Stimulated activated CD4-positive, alpha-beta T cell treated with anti-CD3 and anti-CD28 coated beads, Interleukin-4, amount 100 ng/mL, for 24 hours (primary cell): ENCODE measurements at places on chromosomes 6 and 20.

DNA sequence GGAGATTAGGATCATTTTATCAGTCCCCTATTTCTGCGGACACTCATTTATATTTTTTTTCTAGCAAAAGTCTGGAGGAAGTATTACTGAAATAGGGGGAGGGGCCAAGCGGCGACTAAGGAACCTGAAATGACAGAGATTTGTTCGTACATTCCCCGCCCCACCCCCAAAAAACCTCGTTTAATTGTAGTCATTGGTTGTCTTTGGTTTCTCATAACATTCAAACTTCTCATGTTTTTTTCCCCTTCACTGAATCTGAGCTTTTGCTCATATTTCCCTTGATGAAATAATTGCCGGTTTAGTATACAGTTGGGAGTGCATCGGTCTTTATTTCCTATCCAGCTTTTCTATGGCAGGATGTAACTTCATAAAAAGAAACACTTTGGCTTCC is 768 bp upstream of the FYN start:
- DNase-seq: peak; percentile 80

DNA sequence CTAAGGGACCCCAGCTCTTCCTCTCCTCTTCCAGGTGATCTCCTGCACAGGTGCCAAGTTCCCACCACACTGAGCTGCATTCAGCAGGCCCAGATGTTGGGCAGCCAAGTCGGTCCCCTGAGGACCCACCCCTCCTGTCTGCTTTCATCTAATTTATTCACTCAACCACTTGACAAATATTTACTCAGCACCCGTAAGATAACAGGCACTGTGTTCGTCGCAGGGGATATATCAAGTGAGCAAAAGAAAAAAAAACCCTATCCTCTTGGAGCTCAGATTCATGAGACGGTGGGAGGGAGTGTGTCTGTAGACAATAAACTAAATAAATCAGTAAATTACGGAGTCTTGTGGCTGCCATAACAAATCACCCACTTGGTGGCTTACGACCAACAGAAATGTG is 143.6 kb downstream of the MRPL14 start:
- no peak for DNase-seq

DNA sequence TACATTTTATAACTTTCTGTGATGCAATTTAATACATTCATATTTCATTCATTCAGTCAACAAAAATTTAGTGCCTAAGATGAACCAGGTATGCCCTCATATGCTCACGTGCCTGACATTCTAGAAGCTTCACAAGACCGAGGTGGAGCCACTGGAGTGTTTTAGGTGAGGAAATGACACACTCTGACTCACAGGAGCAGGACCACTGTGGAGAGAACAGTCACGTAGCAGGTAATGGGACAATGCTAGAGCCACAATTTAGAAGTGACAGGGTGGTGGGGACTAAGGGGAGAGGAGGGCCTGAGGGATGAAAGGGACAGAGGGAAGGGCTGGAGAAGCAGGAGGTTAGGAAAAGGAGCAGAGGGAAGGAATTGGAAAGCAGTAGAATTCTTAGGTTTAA is 17.6 kb upstream of the HLA-A start:
- peak; percentile 64 for DNase-seq

DNA sequence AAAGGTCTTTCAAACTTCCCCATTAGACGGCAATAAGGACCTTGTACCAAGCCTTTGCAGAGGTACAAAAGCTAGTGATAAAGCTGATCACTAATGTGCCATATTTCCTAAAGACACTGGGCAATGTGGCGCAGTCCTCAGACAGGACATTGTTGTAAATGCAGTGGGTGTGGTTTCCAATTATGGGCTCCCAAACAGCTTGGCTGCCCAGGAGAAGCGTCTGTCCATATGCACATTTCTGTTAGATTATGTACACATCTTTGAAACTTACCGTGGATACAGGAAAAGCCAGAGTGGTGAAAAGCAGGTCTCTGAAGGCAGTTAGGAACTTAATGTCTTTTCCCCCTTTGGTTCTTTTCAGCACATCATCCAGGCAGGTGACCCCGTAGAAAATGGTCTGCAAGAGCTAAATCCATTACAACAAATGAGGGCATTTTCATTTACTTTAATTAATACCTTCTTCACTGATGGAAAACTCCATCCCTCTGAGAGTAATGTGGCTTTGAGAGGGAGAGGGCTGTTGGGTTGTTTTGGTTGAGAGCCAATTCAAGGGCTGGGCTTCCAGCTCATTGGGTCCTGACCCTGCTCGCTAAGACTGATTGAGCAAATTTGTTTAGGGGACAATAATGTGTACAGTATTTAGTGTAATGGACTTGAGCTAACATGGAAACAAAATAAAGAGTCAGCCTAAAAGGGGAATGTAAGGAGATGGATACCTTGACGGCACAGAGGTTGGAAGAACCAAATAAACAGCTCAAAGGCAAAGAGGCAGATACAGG is 10.4 kb downstream of the ADTRP start:
- DNase-seq: no peak

- DNase-seq: no peak
These were observed 151.5 kb upstream of the SALL4 start for GRCh38 chr20:51953731-51954340.

GRCh38 chr6:159935065-159935464 is 33.8 kb upstream of the IGF2R start:
- DNase-seq: no peak

DNA sequence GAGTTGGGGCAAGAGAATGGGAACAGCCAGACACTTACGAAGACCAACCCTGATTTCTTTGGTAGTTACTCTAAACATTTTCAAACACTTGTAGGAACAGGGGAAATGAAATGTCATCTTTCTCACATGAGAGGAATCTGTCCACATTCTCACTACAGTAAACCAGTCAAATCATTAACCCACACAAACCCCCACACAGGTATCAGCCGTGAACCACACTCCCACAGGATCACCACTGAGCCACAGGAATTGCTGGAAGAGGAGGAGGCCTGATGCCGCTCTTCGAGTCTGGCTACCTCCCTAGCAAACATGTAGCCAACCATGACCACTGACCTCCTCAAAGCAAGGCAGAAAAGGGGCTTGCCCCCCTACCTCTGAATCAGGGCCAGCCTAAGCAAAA is 6.9 kb upstream of the RSPO3 start:
- DNase-seq: no peak

DNA sequence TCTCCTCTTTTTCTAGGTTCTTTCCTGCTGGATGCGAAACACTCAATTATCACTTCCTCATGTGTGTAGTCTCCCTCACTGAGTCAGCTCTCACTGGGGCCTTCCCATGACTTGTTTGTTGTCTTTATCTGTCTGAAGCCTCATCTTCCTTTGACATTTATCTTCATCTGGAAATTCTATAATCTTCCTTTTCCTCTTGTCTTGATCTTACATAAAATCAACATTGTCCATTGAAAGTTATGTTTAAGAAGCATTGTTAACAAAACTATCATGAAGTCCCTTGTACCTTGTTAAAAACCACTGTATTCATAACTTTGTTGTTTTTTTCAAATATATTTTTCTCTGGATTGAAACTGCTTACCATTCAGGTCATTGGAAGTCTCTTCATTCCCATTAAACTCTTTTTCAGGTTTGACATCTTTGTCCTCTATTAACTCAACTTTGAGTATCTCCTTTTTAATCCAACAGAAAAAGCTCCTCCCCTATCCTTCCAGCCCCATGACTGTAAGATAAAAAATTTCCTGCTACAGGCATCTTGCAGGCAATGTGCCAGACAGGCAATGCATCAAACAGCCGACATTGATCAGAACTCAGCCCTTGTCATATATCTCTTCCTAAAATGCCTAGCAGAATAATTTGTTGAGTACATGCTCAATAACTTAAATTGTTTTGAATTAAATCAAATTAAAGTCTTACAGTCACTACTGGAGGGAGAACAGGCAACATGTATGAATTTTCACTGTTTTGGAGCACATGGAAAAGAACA is 34.8 kb downstream of the MYLIP start:
- DNase-seq: no peak

DNA sequence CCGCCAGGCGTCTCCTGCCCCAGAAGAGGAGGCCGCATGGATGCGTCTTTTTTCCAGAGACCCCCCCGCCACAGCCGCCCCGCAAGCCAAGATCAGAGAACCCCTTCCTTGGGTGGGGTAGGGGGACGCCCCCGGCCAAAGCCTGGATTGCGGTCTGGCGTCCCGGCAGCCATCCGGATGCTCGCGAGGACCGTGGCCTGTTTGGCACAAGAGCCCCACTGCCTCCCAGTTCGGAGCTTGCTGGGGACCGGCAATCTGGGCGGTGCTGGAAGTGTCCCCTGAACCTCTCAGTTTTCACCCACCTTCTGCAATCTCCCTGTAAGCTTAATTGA is 924 bp downstream of the FAM162B start:
- no peak for DNase-seq

GRCh38 chr20:48332555-48332954 is 495.2 kb downstream of the PREX1 start:
- DNase-seq: no peak

GRCh38 chr6:26250698-26251044 is 114.3 kb upstream of the BTN3A2 start:
- peak; percentile 42 for DNase-seq

DNA sequence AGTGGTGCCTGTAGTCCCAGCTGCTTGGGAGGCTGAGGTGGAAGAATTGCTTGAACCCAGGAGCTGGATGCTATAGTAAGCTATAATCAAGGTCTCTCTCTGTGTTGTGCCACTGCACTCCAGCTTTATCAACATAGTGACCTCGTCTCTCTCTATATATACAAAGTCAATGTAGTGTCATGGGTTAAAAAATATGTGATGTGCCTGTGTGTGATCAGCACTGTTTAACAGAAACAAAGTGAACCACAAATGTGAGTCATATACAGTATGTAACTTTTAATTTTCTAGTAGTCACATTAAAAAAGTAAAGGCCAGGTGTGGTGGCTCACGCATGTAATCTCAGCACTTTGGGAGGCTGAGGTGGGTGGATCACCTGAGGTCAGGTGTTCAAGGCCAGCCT is 85.3 kb upstream of the RNF24 start:
- DNase-seq: no peak

- no peak for DNase-seq
These were observed 13.2 kb upstream of the PXDC1 start for GRCh38 chr6:3764516-3765335.

DNA sequence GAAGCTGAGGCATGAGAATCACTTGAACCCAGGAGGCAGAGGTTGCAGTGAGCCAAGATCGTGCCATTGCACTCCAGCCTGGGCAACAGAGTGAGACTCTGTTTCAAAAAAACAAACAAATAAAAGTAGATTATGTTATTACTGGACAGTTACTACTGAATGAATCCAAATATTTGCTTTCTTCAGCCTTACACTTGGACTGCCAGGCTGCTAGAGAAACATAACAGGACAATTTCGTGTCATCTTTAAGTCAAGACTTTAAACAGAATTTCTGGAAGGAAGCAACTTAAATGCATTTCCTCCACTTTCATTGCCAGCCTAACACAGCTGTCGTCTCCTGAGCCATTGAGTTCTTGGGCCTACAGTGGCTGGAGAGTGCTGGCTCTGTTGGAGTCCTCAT is 42.0 kb upstream of the PRIM2 start:
- DNase-seq: no peak

GRCh38 chr20:37622728-37623127 is 71.1 kb upstream of the CTNNBL1 start:
- DNase-seq: no peak

DNA sequence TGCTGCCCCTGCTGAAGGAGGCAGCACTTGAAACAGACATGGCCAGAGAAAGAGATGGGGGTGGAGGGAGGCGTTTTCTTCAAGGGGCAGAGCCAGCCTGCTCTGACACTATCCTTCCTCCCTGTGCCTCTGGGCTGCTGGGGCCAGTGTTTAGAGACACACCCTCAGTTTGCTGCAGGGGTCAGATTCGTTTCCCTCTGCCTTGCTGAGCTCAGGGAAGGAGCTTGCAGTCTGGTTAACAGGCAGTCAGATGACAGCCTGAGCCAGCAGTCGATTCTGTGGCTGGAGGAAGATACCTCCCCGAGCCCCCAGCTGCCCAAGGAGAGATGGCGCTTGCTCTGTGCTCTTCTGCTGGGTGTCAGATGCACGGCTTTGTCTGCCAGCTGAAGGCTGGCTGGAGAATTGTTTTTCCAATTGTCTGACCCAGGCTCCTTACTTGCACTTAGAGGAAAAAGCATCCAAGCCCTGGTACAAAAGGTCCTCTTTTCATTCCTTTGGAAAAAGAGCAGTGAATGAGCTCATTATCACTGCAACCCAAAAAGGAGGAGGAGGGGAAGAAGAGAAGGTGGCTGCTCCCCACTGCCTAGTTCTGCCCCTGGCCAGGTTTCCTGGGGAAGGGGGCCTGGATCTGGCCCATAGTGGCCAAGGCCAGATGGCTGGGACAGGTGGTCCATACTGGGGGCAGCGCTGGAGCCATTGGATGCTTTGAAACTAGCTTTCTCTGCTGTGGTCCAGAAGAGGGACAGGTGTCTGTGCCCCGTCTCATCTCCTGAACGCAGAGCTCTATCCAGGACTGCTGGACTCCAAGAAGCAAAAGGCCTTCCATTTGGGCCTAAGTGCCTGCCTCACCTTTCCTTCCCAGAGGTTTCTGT is 88.2 kb downstream of the TCP11 start:
- DNase-seq: no peak

GRCh38 chr6:71259888-71260604 is 28.6 kb upstream of the OGFRL1 start:
- no peak for DNase-seq

DNA sequence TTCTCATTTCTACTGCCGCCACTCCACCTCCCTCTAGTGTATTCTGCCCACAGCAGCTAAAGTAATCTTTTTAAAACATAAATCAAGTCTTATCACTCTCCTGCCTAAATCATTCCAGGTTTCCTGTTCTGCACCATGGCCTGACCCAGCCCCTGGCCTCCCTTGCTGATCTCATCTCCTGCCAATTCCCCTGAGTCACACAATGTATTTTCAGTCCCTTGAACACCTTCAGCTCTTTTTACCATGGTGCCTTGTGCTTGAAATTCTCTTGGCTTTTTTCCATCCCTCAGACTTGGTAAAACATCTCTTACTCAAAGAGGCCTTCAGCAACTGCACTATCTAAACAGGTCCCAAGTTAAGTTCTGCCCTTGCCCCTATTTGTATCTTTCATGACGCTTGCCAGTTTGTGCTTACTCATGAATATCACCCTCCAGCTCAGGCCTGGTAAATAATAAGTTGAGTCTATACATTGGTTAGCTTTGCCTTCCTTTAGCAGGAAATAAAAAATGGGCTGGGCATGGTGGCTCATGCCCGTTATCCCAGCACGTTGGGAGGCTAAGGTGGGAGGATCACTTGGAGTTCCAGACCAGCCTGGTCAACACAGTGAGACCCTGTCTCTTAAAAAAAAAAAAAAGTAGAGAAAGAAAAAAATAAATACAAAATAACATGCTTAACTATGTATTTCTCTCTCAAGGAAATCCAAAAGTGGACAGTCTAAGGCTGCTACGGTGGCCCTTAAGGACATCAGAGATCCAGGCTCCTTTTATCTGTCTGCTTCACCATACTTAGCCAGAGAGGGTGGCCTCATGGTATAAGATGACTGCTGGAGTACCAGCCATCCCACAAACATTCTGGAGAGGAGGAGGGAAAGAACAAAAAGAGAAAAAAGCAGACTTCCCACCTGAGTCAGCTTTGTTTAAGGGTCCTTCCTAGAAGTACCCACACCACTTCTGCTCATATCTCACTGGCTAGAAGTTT is 62.2 kb downstream of the ARFGEF2 start:
- no peak for DNase-seq

- no peak for DNase-seq
These were observed 117.0 kb downstream of the SLC16A10 start for GRCh38 chr6:111204305-111204704.

- DNase-seq: no peak
These were observed 84.2 kb upstream of the BMP2 start for GRCh38 chr20:6683021-6683977.

- no peak for DNase-seq
These were observed 37.4 kb downstream of the ATXN1 start for GRCh38 chr6:16723826-16724225.

GRCh38 chr6:152669895-152670294 is 27.8 kb upstream of the MYCT1 start:
- no peak for DNase-seq
